ENCODE measurements at places on chromosomes 5 and 9.

DNA sequence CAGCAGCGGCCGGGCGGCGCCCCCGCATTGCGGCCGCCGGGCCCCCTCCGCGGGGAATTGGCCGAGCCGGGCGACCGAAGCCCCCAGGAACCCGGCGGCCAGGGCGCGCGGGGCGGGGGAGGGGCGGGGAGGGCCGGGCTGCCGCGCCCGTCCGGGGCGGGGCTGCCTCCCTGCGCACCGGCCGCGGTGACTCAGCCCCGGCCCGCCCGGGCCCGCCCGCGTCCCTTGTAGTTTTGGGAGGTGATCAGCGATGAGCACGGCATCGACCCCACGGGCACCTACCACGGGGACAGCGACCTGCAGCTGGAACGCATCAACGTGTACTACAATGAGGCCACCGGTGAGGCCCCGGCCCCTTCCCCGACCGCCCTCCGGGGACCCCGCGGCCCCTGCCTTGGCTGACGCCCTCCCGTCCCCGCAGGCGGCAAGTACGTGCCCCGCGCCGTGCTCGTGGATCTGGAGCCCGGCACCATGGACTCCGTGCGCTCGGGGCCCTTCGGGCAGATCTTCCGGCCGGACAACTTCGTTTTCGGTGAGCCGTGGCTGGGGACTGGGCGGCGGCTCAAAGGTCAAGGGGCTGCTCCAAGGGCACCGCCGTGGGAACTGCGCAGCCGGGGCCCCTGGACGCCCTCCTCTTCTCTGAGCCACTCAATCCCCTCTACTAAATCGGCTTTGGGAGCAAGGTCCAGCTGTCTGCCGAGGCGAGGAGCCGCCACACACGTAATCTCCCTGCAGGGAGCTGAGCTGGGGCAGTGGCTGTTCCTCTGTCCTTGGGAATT, 592 bp downstream of the TUBB4B start:
- DNase-seq = no peak

- DNase-seq = no peak
Observed at GRCh38 chr5:76099286-76099702, 16.1 kb downstream of the SV2C start.

DNA sequence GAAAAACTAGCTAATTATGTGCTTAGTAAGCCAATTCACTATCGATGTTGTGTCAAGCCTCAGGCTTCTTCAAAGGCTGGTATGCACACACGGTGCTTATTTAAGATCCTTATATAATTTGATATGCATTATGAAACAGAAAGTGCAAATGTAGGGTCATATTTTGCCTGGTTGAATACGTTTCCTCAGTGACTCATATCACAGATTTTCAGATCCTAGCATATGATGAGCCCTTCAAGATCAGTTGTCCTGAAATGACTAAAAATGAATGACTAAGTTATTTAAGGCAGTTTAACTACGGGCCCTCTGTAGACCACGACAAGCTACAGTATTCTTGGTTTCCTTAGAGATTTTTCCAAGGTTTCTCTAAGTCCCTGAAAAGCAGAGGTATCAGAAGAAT, 778.3 kb downstream of the PRELID2 start:
- no peak for DNase-seq

DNA sequence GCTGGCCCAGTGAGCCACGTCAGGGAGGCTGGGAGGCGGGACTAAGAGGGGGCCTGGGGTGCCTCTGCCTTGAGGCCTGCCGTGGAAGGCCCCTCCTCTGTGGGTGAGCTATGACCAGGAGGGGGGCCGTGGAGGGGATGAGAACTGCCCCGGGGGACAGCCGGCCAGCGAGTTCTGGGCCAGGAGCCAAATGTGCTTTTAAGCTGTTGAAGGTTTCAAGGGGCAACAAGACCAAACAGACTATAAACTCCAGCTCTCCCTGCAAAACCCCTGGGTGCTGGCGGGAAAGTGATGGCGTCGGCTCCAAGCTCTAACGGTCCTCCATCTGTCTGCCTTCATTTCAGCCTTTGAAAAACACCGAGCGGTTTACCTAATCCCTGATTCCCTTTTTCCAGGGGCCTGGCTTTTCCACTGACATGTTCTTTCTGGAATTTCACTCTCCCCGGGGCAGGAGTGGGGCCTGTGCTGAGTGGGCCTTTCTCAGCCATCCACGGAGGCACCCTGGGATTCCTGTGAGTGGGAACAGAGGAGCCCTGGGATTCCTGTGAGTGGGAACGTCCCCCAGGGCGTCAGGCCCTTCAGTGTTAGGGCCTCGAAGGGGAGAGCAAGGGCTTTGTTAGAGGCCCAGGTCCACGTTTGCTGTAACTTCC, 65.6 kb downstream of the COL5A1 start:
- DNase-seq = no peak

DNA sequence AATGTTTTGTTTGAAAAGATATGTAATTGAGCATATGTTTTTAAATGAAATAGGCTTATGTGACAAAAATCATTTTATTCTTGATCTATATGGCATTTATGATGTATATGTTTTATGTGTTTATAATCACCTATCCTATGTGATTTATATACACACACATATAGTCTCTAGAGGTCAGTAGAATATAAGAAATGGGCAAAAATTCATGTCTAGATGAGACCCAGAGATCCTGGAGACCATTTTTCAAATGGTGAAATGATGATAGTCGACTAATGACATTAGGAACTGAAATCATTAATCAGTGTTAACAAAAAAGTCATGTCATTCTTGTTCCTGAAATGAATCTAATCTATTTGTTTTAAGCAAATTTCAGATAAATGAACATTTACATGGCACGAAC, 709.2 kb upstream of the WWC1 start:
- no peak for DNase-seq

DNA sequence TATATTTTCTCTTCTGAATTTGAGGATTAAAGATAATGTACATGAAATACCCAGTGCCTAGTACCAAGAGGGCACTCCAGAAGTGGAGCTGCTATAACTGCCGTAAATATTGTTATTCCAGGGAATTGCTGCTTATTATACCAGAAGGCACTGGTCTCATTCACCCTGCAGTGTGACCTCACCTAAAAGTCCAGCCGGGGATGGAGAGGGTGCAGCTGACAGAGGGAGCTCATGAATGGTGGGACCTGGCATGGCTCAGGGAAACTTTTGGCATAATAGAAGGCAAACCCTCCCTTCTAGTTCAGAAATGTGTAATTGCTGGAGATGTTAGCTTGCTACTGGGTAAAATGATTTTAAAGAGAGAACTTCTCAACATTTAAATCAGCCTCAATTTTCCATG, 108.5 kb downstream of the MVB12B start:
- no peak for DNase-seq

- DNase-seq = no peak
Observed at GRCh38 chr9:132146039-132146438, 15.8 kb upstream of the NTNG2 start.

- no peak for DNase-seq
Observed at GRCh38 chr5:171340491-171340890, 31.4 kb downstream of the TLX3 start.

DNA sequence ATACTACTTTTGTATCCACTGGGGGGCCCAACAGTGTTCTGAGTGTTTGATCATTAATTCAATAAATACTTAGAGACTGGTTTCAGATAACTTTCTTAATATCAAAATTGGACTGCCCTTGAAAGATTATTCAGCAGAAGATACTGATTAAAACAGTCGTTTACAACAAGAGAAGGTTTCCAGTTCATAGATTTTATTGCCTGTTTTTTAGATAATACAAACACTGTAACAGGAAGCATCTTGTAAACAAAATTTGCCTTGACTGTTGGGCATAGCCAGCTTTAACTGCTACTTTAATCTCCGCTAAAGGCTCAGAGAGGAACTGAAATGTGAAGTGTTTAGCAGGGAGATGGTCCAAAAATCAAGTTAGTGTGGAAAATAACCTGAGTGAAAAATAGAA, 1168.7 kb upstream of the NUDT12 start:
- no peak for DNase-seq

- DNase-seq = no peak
Observed at GRCh38 chr5:56211298-56211865, 21.7 kb downstream of the ANKRD55 start.

- DNase-seq = no peak
Observed at GRCh38 chr9:126511411-126511810, 102.3 kb upstream of the LMX1B start.

- DNase-seq = no peak
Observed at GRCh38 chr5:54024466-54024865, 285.9 kb downstream of the ARL15 start.

DNA sequence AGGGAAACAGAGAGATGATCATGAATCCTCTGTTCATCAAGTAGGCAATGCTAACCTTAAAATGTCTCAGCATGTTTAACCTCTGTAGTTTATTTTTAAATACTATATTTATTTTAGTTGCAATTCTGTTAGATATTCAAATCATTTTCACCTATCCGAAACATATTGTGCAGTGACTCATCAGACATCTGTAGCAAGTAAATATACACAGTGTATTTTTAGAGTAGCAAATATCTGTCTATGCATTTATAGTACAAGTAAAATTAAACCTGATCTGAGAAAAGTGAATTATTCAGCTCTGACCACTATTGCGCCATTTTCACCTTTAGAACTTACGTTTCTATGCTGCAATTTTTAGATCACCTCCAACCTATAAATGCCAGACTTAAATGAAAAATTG, 24.3 kb upstream of the TUSC1 start:
- DNase-seq = no peak

DNA sequence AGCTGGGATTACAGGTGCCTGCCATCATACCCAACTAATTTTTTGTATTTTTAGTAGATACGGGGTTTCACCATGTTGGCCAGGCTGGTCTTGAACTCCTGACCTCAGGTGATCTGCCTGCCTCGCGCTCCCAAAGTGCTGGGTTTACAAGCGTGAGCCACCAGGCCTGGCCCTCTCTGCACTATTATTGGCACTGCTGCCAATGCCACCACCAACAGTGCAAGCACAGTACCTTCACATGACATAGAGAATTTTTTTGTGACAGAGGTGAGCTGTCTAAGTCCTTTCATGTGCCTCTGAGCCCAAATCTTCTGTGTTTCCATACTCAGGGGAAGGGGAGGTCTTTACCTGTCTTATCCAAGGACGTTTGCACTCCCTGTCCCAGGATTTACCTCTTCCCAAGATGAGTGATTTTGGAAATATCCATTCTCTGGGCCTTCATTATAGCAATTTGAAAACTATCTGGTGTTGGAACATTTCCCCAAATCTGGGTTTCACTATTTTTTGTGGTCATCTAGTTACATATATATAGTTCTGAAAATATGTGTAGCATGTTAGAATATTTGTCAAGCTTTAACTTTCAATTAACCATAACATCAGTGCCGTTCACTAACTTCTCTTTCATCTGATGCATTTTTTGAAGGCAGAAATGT, 5.4 kb upstream of the CD180 start:
- DNase-seq = no peak

DNA sequence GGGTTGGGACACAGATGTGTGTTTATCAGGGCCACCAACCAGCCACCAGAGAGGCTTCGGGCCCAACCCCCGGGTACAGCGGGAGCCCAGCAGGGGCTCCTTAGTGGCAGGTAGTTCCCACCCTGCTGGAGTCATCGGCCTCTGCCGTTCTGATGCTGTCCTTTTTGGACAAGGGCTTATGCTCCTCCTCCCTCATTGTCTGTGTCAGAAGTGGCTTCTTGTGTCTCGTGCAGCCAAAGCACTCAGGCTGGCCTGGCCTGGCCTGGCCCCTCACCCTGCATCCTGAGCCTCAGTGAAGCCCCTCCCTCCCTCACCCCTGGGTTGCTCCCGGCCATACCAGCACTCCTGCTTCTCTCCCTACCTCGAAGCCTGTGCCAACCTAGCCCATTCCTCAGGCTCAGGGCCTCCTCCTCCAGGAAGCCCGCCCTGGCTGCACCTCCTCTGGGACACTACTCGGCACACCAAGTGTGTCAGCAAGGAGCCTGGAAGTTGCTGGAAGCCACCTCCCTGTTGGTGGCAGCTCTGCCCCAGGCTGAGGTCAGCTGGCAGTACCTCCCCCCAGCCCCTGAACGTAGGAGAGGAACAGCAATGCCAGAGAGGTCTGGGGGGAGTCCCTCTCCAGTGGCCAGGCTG, 4.1 kb upstream of the UBAC1 start:
- DNase-seq = no peak

DNA sequence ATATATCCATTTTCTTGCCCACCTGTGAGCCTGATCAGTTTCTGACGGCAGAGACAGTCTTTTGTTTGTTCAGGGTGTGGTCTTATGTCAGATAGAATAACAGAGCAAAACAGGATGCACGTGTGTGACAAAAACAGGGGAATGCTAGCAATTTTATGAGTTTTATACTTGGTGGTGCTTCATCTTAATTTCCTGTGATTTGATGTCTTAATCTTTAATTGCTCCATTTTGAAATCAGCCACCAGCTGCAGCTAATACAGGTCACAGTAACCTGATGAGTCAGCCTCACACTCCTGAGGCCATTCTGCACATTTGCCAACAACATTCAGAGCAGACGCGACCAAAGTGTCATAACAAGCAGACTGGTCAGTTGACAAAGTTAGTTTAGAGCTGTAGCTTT, 42.3 kb upstream of the JMY start:
- DNase-seq = no peak

Measured in central memory CD8-positive, alpha-beta T cell (primary cell).